ENCODE measurements at places on chromosomes 13 and 19. TPM values are rescaled to one million over a fixed set of nuclear protein-coding genes. Genes with fewer than 3 reads are reported as not detected.

The TSPAN16 gene
- not detected for total RNA-seq

The ADAMTSL5 gene
- total RNA-seq = 5.4 TPM

The C3 gene
- 5.3 TPM for total RNA-seq

The CYP4F3 gene
- total RNA-seq = 0.09 TPM

The KLHL1 gene
- not detected for total RNA-seq

The SYNGR4 gene
- 0.33 TPM for total RNA-seq

The EVI5L gene
- 5.2 TPM for total RNA-seq

- DNase-seq = no peak
Measured at GRCh38 chr19:1558552-1558951, 9.6 kb downstream of the MEX3D start.

DNA sequence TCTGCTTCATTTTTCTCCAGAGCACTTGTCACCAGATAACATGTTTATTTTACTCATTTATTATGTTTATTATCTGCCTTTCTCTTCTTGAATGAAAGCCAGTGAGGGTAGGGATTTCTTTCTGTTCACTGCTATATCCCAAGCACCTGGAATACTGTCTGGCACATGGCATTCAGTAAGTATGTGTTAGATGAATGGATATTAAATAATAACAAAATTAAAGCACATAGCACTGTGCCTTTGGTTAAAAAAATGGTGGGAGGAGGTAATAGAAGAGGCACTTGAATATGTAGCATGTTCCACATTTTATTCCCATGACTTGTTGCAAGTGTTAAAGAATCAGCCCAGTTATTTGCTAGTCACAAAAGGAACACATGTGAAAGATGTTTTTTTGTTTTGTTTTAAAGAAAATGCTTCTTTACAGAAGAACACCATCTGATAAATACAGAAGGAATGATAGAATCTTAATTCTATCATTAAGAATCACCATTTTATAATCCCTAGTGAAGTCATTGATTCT, 151.0 kb downstream of the DLEU7 start:
- DNase-seq = no peak

- no peak for DNase-seq
Measured at GRCh38 chr19:10653482-10653731, 739 bp upstream of the ILF3 start.

- no peak for DNase-seq
Measured at GRCh38 chr13:108915095-108915633, 285.8 kb downstream of the MYO16 start.

DNA sequence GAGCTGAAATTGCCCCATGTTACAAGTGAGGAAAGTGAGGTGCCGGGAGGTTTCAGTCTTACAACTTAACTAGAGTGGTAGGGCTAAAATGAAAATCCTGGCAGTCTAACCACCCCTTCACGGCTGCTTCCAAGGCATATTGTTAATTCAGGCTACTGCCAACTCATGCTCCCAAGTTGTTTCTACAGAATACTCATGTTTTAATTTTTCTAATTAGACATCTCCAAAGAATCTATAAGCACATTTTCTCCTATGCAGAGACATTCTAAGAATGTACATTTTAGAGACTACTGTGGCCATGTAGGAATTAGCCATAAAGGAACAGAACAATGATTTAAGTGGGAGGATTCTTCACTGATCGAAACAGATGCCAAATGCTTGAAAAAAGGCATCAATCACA, 7.0 kb upstream of the TSC22D1 start:
- no peak for DNase-seq

GRCh38 chr13:24228852-24229458, 68.4 kb downstream of the SPATA13 start:
- DNase-seq = peak; percentile 82

DNA sequence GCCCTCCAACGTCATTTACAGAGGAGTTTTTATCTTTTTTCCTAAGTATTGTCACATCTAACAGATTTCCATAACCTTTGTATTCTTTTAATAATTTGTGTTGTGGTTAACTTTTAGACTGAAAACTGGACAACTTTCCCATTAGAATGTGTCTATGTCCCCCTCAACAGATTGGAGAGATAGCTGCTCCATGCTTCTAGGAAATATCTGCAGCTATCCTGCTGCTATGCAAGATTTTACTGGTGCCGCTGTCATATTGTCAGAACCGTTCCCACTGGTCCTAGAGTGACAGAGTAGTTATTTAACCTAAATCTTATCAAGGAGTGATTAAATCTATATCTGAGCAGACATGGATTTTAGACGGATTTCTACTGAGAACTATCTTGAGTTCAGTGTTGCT, 130.0 kb downstream of the MAB21L1 start:
- no peak for DNase-seq

- peak; percentile 40 for DNase-seq
Measured at GRCh38 chr13:50942630-50943311, 33.2 kb downstream of the RNASEH2B start.

DNA sequence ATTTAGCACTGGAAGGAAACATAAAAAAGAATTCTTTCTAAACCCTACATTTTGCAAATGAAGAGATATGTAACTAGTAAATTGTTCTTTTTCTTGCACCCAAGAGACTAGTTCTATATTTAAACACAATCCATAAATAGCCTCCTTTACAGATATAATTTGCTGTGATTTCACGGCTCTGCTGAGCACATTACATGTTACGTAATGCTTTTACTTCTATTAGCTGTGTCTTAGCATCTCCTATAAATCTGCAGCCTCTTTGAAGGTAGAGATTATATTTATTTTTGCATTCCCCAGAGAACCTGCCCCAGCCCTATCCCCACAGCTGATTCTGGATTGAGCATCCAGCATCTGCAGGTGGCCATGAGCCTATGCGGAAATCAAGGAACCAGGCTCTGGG, 32.2 kb downstream of the LACC1 start:
- DNase-seq = no peak

GRCh38 chr19:51141181-51141580, 920 bp upstream of the SIGLEC7 start:
- no peak for DNase-seq

DNA sequence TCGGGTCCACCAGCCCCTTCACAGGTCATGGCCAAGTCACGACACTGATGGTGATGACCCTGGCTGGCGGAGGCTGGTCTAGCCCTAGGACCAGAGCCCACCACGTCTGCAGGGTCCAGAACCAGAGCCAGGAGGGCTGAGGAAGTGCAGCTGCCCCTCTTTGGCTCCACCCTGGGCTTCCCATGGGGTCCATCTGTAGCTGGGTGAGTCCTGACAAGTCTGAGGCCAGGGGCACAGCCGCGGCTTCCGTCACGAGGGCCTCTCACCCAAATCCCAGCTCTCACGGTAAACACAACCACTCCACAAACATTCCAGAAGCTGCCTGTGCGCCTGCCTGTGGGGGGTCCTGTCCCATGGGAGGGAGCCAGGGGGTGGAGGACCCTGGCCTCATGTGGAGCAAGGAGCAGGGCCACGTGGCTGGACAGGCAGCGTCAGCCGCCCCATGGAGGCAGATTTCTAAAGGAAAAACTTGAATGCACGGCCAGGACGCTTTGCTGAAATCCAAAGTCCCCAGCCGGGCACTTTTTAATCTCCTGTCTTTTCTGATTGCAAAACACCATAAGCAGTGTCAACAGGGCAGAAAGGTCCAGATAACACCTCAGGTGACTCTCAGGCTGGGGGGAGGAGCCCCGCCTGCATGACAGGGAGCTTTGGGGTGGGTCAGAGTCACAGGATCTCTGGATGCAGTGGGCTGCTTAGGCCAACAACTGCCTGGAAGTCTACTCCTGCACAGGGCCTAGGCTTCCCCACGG, 29.9 kb downstream of the CEBPG start:
- DNase-seq = no peak

DNA sequence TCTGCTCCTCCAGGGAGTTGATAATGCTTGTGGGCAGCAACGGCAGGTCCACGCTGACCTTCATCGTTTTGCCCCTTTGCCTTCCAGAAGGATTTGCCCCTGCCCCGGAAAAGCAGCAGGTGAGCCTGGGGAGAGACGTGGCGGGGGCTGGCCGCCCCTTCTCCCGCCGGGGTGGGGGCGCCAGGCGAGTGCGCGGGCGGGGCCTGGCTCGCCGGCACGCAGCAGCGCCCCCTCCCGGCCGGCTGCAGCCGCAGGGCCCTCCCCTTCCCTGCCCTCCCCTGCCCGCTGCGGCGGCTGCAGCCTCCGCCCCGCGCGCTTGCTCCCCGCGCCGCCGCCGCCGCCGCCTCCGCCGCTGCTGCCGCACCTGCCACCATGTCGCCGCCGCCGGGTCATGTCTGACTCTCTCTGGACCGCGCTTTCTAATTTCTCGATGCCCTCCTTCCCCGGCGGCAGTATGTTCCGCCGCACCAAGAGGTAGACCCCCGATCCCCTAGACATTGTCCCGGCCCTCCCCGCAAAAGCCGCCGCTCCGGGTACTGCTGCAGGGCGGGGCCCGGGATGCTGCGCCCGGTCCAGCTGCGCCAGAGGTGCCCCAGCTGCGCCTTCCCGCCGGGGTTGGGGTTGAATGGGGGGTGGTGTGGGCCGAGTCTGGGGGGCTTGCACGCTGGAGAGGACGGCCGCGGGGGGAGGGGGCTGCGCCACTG, at the start of gene MAST1:
Gene MAST1 (plus strand): TSS at position 334 of the 704 bp plus-strand sequence. CDS start 58 bp downstream, at position 392.
- peak; percentile 88 for DNase-seq

DNA sequence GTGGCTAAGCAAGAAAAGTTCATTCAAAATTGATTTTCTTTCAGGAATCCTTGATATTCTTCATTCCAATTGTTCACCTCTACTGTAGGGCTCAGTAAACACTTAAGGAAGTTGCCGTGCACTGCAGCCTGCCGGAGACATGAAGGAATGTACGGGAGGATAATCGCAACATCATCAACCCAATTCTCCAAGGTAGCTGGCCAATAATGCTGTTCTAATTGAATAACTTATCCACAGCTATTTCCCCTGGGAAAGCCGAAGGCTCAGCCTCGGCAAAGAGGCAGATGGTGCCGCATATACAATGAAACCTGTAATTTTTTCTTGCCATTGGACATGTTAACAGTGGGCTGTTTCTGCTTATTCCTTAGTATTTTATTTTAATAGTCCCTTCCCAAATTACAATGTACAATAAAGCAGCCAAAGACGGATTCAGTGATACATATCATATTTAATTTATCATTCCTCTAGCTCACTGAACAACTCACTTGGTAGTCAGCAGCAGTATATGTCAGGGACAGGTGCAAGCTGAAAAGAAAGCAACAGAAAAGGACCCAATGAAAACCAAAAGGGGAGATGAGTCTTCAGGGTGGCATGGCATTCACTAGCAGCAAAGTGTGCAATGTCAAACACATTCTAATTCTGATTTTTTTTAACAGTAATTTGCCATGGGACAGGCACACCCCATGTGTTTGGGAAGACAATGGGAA, 420.5 kb upstream of the KLF12 start:
- DNase-seq = no peak

All from activated CD4-positive, alpha-beta T cell treated with anti-CD3 and anti-CD28 coated beads, Interleukin-2, amount 10 ng/mL, durations not matched to agents 24 days and 14 days (primary cell).